Activated CD8-positive, alpha-beta memory T cell treated with anti-CD3 and anti-CD28 coated beads for 1 hour (primary cell): ENCODE measurements at places on chromosomes 4 and X.

- DNase-seq: no peak
Observed at GRCh38 chr4:176753049-176753448, 39.7 kb downstream of the VEGFC start.

DNA sequence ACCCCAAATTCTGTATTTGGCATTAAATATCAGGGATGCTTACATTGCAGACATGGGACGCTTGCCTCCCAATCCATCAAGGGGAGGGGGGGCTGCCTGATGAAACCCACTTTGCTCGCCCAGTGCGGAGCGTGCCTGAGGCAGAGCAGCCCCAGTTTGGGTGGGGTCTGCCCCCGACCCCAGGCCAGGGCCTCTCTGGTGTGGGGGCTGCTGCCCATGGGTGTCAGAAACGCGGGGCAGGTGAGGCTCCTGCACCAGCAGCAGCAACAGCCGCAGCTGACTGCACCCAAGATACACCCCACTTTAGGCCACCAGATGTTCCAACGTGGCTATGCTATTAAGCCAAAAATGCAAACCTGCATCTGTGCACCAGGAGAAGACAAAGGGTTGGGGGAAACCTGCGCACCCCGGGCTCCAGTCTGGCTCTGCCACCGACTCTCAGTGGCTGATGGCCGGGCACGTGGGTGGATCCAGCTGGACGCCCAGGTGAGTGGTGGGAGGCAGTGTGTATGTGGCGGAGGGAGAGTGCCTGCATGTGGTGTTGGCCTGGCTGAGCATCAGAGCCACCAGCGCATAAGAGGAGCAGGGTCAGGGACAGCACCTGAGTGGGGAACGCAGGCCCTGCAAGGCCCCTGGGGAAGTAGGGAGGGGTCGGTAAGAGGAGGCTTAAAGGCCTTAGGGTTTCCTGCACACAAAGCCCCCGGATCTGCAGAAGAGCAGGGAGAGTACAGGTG lies 86.2 kb downstream of the ABLIM2 start:
- no peak for DNase-seq

DNA sequence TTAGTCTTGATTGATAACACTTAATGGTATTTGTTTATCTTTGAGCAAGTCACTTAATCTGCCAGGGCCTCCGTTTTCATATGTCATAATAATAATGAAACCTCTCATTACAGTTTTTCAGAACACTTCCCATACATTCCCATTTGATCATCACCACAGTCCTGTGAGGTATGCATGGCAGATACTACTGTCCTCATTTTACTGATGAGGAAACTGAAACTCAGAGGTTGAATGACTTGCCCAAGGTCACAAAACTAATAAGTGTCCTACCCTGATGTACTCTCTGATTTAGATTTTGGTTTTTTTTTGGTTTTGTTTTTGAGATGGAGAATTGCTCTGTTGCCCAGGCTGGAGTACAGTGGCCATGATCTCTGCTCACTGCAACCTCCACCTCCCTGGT lies 25.7 kb downstream of the ZFX start:
- DNase-seq: no peak

GRCh38 chrX:138519296-138519695 lies 192.2 kb downstream of the FGF13 start:
- DNase-seq: no peak

DNA sequence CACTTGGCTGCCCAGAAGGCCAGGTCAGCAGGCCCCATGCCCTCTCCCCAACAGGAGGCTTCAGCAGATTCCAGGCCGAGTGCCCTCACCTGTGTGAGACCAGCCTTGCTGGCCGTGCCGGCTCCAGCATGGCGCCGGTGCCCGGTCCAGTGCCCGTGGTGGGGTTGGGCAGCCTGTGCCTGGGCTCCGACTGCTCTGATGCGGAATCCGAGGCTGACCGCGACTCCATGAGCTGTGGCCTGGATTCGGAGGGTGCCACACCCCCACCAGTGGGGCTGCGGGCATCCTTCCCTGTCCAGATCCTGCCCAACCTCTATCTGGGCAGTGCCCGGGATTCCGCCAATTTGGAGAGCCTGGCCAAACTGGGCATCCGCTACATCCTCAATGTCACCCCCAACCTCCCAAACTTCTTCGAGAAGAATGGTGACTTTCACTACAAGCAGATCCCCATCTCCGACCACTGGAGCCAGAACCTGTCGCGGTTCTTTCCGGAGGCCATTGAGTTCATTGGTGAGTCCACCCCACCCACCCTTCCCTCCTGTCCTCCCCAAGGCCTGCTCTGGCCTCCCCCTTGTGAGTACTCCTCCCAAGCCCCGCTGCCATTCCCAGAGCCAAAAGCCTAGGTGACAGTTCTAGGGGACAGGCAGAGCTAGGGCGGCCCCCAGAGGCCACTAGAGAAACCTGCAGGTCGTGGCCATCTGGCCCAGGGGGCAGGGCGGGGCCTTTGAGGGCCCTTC lies 2.3 kb downstream of the DUSP9 start:
- no peak for DNase-seq

- no peak for DNase-seq
Observed at GRCh38 chrX:106404512-106404911, 207.3 kb upstream of the RADX start.

DNA sequence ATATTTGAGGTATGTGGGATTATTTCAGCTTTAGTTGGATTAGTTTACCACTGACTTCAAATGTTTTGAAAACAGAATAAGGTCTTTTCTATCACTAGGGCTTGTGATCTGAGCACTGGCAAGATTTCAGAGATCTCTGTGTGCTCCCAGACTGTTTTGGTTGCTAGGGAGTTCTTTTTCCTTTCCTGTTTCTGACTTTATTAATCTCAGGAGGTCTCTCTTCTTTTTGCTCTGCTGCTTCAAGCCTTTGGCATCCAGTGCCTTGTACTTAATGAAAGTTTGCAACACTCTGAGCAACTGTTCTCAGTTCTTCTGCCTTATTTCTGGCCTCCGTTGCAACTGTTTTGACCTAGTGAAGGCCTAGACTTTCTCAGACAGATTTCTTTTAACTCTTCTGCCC lies 32.1 kb upstream of the PAQR3 start:
- no peak for DNase-seq

- DNase-seq: no peak
Observed at GRCh38 chrX:96438803-96439202, 245.8 kb upstream of the DIAPH2 start.

GRCh38 chr4:73948291-73948690 lies 33.5 kb downstream of the PF4 start:
- no peak for DNase-seq

GRCh38 chrX:123822965-123823364 lies 36.9 kb upstream of the XIAP start:
- no peak for DNase-seq

- DNase-seq: no peak
Observed at GRCh38 chr4:121299367-121299766, 81.5 kb downstream of the QRFPR start.

DNA sequence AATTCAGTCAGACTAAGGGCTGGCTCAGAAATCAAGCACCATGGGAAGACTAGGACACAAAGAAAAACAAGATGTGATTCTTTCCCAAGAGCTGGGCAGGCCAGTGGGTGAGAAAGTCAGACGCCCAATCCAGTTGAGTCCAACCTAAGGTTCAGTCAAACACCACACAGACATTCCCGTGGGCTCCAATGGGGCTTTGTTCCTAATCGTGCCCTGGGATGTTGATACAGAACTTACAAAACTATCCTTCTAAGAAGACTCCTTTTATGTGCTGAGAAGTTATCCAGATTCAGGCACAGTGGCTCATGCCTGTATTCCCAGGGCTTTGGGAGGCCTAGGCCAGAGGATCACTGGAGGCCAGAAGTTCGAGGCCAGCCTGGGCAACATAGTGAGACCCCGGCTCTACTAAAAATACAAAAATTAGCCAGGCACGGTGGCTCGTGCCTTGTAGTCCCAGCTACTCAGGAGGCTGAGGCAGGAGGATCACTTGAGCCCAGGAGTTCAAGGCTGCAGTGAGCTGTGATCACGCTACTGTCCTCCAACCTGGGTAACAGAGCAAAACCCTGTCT lies 3.7 kb downstream of the BLOC1S4 start:
- DNase-seq: no peak

GRCh38 chr4:5894266-5894665 lies 1.4 kb upstream of the CRMP1 start:
- no peak for DNase-seq

- no peak for DNase-seq
Observed at GRCh38 chr4:182531555-182532162, 288.5 kb downstream of the TENM3 start.

- no peak for DNase-seq
Observed at GRCh38 chr4:13659341-13660070, 32.0 kb upstream of the BOD1L1 start.

GRCh38 chrX:143165778-143166177 lies 140.1 kb downstream of the SPANXN4 start:
- DNase-seq: no peak
